Transverse colon (tissue), 4 donors: ENCODE measurements at places on chromosomes 6 and 20.

DNA sequence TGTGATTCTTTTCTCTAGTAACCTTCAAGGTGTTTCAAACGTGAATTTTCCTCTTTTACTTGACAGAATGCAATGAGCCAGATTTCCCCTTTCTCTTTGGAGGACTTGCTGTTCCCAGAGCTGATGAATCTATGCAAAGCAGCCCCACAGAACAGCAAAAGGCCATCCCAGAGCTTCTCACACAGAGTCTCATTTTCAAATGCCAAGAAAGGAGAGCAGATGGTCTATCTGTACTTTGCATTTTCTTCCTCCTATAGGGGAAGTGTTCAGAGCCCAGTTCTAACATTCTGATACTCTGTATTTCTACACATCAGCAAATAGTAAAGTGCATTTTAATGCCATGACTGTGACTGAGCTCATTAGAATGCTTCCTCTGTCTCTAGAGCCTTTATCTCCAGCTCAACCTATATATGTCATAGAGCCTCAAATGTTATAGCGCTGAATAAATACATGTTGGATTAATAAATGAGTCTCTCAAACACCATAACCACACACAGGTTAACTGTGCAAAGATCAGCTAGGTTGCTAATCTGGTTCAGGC is 81.8 kb upstream of the EYA4 start:
- no peak for DNase-seq

DNA sequence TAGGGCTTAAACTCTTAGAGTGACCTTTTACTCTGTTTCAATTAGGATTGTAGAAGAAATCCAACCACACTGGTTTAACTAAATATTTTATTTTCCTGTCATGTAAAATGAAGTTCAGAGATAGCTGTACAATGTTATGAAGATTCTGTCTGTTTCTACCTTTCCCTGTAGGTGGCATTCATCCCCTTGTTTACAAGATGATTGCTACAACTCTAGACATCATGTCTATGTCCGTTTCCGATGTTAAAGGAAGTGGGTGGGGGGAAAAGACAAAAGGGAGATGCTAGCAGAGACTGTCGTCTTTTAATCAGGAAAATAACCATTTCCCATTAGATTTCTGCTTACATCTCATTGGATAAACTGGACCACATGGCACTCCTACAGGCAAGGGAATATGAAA is 30.9 kb upstream of the RIMS1 start:
- no peak for DNase-seq

DNA sequence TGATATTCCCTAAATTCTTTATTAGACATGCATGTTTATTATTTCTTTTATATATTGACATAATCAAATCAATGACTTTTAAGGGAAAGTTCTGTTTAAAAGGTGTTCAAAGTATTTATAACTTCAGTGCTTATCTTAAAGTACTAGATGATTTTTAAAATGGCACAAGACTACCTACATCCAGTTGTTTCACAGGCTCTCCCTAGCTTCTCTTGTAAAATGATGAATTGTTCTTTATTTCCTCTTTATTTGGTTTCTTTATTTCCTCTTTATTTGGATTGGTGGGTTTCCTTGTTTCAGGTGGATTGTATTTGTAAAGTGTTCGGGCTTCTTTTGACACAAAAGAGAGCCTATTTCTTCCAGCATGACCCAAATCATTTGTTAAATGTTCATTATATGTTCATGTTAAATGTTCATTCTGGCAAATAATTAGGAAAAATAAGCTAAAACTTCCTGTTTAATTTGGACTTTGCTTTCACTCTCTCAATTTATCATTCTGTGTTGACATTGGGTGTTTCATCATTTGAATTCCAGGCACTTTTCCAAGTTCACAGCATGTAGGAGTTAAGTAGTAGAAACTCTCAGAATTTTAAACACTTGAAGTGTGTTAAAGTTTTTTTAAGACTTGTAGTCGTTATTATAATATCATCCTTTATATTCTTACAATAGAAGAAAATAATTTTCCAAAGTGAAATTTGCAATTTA is 24.6 kb downstream of the MLIP start:
- DNase-seq = no peak

GRCh38 chr20:23374441-23374840 is 12.5 kb downstream of the GZF1 start:
- DNase-seq = no peak

DNA sequence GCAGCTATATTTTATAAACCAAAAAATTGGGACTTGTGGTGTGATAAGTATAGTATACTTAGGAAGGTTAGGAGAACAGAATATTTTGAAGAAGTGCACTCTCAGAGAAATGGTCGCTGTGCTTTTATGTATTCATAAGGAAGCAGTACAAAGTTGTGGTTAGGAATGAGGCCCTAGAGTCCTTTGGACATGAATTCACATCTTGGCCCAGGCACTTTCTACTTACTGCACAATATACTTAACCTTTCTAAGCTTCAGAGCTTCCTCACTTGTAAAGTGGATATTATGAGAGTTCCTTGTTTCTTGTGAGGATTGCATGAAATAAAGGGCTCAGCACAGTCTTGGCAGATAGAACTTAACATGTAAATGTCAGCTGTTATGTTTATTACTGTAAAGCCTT is 21.0 kb upstream of the SERINC3 start:
- no peak for DNase-seq
